ENCODE measurements at places on chromosomes 11 and 22.

DNA sequence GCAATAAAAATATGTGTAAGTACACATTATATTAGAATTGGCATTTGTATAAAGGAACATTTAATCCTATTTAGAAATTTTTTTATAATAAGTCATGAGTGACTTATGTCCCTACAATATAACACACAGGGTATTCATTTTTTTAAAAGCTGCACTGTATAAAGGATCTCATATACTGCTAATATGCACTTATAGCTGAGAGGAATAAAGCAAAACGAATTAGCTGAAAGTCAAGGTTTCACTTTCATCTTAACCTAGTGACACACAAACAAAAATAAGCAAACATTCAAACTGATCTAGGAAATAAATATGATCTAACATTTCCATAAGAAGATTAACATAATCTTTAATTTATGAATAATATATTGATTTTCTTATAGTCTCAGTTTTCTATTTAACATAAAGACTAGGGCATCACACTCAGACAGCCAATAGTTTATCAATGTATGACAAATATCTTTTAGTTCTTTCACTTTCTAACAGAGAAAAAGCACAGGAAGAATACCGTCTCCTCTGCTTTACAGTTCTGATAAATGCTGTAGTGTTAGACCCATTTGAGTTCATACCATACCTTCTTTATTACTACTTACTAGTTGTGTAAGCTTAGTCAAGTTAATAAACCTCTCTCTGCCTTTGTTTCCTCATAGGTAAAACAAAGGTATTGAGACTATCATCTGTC lies 42.9 kb downstream of the DCDC1 start:
- no peak for DNase-seq

GRCh38 chr22:49735901-49736421 lies 91.7 kb downstream of the BRD1 start:
- DNase-seq: no peak

DNA sequence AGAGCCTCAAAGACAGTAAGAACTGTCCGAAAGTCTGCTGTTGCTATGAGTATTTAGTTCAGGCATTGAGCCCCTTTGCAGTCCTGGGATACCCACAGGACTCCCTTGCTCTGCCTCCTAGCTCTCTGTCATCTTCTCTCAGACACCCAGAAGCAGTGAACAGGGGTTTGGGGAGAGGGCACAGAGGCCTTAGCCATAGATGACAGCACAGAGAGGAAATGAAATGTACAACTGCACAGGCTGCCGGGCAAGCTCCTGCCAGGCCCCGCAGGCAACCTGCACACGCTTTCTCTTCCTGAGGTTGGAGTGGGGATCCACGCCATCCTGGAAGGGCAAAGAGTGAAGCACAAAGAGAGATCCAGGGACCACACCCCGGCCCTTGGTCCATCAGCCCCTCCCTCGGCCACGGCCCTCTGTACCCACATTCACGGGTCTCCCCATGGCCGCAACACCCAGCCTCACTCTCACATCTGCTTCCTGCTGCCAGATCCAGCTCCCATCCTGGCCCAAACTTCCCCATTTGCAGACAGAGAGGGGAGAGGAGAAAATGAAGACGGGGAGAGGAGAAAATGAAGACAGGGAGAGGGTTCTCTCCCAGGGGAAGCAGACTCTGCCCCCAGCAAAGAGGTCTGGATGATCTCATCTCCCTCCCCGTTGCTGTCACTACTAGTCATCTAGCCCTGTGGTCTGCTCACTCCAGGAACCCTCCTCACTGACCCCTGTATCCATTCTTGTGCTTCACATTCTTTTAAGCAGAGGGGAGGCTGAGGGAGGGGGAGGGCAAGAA lies 40.7 kb downstream of the CD6 start:
- no peak for DNase-seq

- no peak for DNase-seq
Observed at GRCh38 chr22:30654361-30654760, 13.3 kb downstream of the DUSP18 start.

DNA sequence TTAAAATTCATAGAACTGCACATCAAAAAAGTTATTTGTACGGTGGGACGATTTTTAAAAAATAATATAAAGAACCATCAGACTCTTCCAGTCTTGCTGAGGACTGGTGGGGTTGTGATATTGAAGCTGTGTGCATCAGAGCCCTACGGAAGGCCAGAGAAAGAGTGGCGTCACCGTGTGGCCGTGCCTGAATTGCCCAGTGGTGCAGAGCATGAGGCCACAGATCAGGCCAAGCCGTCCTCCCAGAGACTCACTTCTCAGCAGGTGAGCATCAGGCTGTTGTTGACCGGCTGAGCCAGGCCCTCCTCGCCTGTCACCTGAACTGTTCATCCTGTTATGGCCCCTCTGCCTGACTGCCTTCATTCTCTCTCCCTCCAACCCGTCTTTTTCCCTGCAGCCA lies 1013.9 kb downstream of the TBC1D22A start:
- DNase-seq: no peak

GRCh38 chr11:89660234-89660633 lies 49.9 kb upstream of the TRIM77 start:
- no peak for DNase-seq
